ENCODE measurements at places on chromosomes 5 and 9. TPM values are rescaled to one million over a fixed set of nuclear protein-coding genes. Genes with fewer than 3 reads are reported as not detected.

The FOXI1 gene
- not detected for total RNA-seq

The KCNT1 gene
- total RNA-seq = not detected

The ANGPTL2 gene
- total RNA-seq = not detected

The OR2S2 gene
- total RNA-seq = not detected

The TYRP1 gene
- total RNA-seq = not detected

The PCDHGA6 gene
- total RNA-seq = 0.06 TPM

The GGTA1 gene
- not detected for total RNA-seq

The KLF9 gene
- 22.0 TPM for total RNA-seq

Measured in activated CD8-positive, alpha-beta memory T cell treated with anti-CD3 and anti-CD28 coated beads for 36 hours (primary cell).